ENCODE measurements at places on chromosomes 1 and 21. TPM values are rescaled to one million over a fixed set of nuclear protein-coding genes. Genes with fewer than 3 reads are reported as not detected.

Gene ZBTB8A
- total RNA-seq = 0.23 TPM

DNA sequence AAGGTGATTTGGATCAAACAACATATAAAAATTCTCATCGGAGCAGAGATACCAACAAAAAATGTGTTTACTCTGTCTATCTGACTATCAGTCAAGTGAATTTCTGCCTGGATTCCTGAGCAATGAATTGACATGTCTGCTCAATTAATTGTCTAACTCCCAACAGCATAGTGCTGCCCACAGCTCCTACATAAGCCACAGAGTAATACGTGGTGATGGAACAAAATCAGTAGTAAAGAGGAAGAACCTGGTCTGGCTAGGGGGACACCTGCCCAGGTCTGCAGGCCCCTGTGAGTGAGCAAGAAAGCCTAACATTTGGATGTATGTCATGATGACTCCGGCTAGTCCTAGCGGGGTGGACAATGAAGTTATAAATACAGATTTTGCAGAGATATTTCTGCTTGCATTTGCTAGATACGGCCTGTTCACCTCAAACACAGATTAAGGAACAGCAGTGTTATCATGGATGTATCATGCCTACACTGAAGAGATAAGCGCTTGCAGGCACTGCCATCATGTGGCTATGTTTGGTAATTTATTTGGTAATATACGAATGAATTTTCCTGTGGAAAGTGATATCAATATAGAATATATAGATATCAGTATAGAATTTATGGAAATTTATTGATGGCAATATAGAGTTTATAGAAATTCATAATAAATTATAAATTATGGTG, 69.6 kb upstream of the LRRC8B start:
- peak; percentile 77 for DNase-seq

DNA sequence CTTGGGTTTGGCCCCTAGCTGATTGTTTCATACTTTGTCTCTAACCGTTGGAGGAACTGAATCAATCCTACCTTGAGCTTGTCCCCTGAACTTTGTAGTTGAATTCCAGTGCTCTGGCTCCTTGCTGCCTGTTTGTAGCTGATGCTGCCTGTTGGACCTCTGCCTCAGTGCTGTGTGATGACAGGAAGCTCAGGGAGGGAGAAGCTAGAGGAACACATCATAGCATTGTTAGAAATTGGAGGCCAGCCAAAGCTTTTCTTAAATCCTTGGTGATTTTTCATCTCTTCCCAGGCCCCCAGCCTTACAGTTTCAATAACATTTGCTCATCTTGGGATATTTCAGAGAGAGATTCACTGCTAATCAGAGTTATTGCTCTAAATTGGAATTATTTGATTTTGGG, 34.0 kb downstream of the MACF1 start:
- no peak for DNase-seq

GRCh38 chr21:41234569-41234968, 66.6 kb downstream of the BACE2 start:
- no peak for DNase-seq

GRCh38 chr1:7478142-7478790, 292.8 kb upstream of the VAMP3 start:
- no peak for DNase-seq

Gene ADORA1
- not detected for total RNA-seq

GRCh38 chr1:28921286-28921869, 7.0 kb downstream of the EPB41 start:
- no peak for DNase-seq

Gene CCDC181
- 0.19 TPM for total RNA-seq

Gene IL12RB2
- 54.0 TPM for total RNA-seq

DNA sequence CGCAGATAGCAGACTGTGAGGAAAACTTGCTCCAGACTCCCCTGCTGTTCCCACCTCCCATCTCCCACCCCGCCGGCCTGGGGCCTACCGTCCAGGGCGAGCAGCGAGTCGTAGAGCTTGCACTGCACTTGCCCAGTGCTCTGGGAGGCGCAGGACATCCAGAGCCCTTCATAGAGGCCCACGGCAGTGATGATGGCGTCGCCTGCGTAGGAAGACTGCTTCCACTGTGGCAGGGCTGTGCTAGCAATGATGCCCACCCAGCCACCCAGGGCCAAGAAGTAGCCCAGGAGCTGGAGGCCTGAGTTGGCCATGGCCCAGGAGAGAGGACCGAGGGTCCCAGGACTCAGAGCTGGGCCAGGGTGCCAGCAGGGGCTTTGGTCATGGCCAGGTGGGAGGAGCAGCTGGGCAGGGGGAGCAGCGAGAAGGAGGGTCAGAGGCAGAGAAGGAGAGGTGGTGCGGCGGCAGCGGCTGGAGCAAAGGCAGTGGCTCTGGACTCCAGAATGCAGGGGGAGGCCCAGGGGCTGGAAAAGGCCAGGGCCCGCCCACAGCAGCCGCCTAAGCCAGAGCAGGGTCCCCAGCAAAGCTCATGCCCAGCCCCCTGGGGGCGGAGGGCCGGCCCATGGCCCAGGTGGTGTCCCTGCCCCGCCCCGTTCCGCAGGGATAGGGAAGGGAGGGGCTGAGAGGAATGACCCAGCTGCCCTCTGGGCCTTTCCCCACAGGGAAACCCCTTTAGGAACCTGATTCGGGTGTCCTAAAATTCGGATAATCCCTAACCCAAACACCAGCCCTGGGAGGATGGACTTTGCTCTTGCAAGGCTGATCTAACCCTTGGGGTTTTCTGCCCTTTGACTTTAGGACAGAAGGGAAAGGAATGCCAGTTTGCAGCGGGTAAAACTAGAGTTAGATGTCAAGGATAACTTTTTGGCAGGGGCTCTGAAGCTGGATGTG, at the start of gene CLDN19:
CLDN19 (minus strand) TSS at position 484 of the 948 bp plus-strand sequence; CDS start at position 311, 173 bp downstream.
- no peak for DNase-seq

DNA sequence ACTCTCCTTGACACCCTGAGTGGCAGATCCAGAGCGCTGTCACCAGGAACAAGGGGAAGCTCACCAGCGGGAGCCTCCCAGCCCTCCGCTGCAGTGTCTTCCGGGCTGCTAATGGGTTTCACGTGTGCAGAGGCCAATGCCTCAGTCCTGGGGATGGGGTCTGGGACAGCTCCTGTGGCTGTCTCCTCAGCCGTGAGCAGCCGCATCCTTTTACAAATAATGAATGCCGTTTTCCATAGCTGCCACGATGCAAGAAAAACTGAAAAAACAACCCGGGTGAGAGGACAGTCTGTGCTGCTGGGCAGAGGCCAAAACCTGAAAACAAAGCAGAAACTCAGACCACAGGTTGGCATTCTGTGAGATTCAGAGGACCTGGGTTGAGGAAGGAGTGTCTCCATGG, 212.2 kb upstream of the RAB4A start:
- no peak for DNase-seq

DNA sequence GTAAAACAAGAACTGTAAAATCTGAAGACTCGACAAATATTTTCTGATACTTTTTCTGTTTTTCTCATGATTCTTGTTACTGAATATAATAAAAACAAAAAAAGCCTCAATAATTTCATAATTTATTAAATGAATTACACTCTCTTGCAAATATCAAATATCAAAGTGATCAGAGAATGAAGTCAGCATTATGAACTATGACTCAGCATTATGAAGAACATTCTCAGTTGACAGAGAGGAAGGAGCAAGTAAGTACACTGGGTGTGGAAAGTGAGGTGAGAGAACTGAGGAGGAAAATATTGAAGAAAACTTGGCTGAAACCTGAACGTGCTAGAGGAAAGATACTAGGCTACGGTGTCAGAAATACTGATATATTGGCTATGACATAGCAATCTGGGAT, 529.5 kb downstream of the KCNT2 start:
- no peak for DNase-seq

- DNase-seq = peak; percentile 70
Observed at GRCh38 chr1:150165622-150166612, 16.2 kb downstream of the PLEKHO1 start.

Gene NEK2
- total RNA-seq = 42.5 TPM

DNA sequence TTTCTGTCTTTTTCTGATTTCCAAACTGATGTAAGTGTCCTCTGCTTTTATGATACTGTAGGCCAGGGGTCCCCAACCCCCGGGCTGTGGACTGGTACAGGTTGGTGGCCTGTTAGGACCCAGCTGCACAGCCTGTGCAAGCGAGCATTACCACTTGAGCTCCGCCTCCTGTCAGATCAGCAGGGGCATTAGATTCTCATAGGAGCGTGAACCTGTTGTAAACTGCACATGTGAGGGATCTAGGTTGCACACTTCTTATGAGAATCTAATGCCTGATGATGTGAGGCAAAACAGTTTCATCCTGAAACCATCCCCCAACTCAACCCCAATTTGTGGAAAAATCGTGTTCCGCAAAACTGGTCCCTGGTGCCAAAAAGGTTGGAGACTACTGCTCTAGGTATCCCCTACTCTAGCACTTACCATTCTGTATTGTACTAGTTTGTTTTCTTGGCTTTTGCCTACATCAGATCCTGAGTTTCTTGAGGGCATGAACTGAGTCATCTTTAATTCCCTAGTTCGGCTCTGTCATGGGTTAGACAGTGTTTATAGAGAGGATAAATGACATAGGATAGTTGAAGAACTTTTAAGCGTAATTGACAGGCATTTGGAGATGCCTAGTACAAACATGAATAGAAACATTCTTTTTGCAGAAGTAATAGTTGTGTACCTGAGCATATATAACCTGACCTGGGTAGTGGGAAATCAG, 4.1 kb downstream of the ABCD3 start:
- no peak for DNase-seq

DNA sequence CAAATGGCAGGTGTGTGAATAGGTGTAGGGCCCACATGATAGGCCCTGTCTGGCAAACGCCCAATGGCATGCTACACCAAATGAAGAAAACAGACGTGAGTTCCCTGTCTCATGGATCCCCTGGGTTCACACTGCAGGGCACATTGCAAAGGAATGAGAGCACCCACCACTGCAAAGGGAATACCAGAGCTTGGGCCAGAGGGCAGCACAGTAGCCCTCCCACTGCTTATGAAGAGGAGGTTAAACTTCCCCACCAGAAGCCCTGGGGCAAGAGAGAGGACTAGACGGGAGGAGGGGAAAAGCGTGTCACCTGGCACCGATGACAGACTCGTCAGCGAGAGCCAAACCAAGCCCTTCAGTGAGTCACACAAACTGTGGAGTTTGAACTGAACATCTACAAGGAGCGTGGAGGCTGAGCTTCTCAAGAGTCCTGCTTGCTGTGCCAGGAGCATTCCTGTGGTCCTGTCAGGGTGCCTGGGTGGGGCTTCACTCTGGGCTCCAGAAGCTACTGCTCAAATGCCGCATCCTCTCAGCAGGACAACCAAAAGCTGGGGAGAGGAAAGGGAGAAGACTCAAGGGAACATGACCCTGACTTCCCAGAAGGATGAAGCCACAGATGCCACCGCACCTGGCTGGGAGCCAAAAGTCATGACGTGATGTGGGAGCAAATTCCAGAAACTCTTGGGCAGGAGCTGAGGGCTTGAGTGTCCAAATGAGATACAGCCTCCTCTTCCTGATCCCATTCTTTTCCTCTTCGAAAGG, 61.1 kb downstream of the TOMM20 start:
- no peak for DNase-seq

Gene PTGER3
- total RNA-seq = 0.06 TPM

- DNase-seq = no peak
Observed at GRCh38 chr1:185058876-185059275, 13.5 kb downstream of the RNF2 start.

DNA sequence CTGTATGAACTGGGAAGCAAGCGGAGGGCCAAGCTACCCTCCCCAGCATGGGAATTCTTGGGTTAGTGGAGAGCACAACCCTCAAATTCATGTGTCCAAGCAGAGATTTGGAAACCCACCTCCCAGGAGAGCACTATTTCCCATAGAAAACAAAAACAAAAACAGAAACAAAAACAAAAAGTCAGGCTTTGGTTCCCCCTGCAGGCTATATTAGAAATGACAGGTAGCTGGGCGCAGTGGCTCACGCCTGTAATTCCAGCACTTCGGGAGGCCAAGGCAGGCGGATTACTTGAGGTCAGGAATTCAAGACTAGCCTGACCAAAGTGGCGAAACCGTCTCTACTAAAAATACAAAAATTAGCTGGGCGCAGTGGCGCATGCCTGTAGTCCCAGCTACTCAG, 10.8 kb downstream of the MINDY1 start:
- peak; percentile 56 for DNase-seq

DNA sequence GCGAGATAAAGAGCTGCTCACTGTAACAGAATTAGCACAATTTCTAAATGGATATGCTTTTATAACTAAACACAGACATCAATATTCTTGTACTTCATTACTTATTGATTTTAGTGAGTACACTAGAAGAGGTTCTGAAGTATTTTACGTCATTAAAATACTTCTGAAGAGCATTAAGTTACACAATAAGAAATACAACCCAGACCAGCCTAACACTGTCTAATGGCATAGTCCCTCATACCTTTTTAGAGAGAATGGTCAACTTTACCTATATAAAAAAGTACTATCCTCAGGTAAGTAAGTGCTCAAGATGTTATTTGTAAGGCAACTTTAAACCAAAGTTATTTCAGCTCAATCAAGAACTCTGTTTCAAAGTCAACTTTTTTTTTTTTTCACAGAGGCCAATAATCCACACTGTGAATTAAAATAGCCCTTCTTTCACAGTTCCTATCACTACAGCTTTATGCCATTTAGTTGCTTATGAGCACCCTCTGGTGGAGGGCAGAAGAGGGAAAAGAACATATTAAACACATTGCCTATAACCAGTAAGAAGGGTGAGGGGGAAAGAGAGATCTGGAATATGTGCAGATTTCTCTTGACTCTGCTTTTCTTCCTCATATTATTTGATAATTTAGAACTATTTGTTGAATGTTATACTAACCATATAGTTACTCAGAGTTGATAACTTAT, 182.1 kb upstream of the DMRTA2 start:
- DNase-seq = no peak

Gene UBASH3A
- 89.5 TPM for total RNA-seq

DNA sequence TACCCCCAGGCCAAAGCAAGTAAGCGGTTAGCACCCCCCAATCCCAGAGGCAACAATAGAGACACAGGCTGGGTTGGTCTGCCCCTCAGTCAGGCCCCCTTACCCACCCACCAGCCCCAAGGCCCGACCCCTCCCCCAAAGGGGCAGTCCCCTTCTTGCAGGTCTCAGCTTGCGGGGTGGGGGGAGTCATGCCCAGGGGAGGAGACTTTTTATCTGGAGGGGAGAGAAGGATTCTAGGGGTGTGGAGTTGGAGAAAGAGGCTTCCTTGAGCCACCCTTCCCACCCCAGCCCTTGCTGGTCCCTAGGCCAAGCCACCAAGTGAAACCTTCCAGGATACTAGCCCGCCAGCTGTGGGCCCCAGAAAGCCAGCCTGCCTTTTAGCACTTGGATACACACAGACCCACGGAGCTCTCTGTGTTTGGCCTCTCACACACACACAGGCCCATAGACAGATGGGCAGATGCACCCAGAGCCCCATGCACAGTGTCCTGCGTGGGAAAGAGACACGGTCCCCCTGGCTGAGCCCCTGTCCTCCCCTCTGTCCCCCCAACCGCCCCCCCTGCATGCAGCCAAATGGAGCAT, 7.1 kb downstream of the TMEM54 start:
- peak; percentile 36 for DNase-seq

- no peak for DNase-seq
Observed at GRCh38 chr1:109267743-109268300, 15.1 kb downstream of the PSRC1 start.
